ENCODE measurements at places on chromosomes 3 and 15. TPM values are rescaled to one million over a fixed set of nuclear protein-coding genes. Genes with fewer than 3 reads are reported as not detected.

GRCh38 chr15:45148076-45149059, 18.6 kb downstream of the DUOX1 start:
- DNase-seq = no peak

RARRES1 gene
- total RNA-seq = 149 TPM

DNA sequence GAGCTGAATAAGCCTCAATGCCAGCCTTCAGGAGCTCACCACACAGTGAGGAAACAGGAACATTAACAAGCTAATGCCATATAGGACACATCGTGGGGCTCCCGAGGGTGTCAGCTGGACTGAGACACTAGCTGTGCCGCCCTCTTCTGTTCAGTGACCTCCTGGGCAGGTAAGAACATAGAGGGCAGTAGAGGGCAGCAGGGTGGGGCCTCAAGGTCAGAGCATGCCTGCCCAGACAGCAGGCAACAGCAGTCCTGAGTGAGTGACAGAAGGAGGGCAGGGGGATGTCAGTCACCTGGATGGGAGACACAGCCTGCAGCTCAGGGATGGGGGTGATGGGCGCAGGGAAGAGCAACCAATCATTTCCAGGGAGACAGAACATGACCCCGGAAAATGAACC, 15.5 kb downstream of the NTRK3 start:
- DNase-seq = no peak

- no peak for DNase-seq
Measured at GRCh38 chr3:133295199-133295901, 104.5 kb upstream of the BFSP2 start.

DNA sequence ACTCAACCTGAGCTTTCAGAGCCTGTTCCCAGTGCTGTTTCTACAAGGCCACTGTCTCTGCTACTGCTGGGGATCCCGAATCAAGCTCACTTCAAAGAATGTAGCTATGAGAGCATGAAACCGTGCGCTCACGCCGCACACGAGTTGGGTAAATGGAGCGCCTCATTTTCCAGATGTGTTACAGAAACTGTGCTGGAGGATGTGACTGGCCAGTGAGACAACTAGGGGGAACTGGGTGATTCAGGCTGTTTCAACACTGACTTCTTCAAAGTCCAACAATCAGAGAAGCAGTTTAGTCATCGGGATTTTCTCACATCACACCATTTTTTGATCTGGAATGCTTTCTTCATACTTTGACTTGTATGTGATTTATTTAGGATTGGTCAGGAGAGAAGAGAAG, 3.5 kb downstream of the ZNF710 start:
- peak; percentile 46 for DNase-seq

ZNF502 gene
- 3.5 TPM for total RNA-seq

GMNC gene
- total RNA-seq = not detected

DNA sequence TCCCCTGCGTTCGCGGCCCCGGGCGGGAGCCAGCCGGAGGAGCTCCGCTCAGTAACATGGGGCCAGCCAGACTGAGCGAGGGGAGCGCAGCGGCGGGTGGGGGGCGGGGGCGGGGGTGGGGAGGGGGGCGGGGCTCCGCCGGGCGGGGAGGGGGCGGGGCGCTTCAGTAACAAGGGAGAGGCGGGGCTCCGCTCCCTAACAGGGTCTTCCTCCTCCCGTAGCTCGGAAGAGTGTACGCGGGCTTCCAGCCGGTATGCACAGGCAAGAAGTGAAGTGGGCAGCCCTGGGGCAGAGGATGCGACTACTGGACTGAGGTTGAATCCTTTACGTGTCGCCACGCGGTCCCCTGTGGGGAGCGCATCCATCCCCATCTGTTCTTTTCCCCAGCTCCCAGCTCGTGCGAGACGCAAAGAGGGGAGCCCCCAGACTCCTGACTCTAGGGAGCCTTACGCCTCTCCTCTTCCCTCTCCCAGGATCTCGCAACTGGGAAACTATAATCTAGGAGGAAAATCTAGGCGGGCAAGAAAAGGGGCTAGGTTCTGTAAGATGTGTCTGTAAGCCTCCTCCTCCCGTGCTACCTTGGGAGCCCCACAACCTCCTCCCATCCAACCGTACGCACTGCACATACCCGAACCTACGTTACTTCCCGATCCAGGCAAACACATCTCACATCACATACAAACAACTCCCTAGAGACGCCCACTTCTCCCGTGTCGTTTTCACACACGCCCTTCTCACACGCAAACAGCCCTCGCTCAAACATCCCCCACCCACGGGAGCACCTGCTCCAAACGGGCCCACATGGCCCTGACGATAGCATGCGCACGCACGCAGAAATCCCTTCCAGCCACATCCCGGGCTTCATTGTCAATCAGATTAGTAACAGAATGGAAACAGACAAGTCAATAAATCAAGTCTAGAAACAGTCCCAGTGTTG, at the start of gene SHF:
TSS of gene SHF (minus strand) at position 73 of the 937 bp plus-strand sequence. CDS start at position 58, 15 bp downstream.
- DNase-seq = peak; percentile 92

LYSMD4 gene
- 14.7 TPM for total RNA-seq

DUOX1 gene
- total RNA-seq = 3.9 TPM

DNA sequence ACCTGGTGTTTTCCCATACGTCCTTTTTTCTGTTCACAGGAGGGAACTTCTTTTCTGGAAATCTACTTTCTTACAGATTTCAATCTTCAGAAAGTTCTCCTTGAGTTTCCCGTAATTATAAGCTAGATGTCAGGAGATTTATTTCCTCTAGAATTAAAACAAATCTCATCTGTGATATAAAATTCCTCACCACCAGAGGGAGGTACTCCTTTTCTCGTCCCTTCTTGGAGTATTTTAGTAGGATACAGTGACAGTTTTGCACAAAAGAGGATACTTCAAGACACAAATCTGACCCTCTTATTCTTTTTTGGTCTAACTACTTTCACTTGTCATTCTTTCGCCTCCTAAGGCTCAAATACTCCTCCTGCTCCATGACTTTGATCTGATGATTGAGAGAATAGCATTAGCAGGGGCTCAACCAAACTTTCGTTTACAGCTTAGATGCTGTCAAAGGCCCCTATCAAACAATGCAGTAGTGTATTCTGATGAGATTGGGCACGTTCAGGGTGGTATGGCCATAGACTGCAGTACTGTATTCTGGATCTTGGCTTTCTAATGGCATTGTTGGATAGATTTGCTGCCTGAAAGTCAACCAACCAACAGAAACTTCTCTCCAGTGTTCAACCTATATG, 38.0 kb downstream of the TMEM41A start:
- no peak for DNase-seq

GRCh38 chr3:159593927-159594605, 394.6 kb upstream of the IL12A start:
- no peak for DNase-seq

- no peak for DNase-seq
Measured at GRCh38 chr3:169213956-169214355, 449.6 kb downstream of the MECOM start.

DNA sequence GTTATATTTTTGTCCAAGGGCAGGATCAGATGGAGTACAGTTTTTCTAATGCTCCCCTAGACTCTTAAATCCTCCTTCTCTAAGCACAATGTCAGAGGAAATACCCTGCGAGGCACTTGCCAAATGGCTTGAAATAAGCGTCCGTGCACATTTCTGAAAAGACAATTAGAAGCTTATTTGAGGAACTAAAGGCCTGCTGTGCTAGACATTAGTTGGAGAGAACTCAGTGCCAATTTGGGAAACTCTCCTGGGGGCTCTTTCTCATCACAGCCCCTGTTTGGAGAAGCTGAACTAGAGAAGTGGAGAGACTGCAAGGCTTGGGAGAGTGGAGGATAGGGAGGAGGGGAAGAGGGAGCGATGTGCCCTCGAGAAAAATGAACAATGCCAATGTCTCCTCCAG, 247.6 kb upstream of the C2CD4B start:
- no peak for DNase-seq

- no peak for DNase-seq
Measured at GRCh38 chr15:24916305-24917009, 38.3 kb upstream of the SNRPN start.

TMEM89 gene
- total RNA-seq = not detected

ITIH4 gene
- 5.7 TPM for total RNA-seq

GOLGA6L7 gene
- total RNA-seq = not detected

DNA sequence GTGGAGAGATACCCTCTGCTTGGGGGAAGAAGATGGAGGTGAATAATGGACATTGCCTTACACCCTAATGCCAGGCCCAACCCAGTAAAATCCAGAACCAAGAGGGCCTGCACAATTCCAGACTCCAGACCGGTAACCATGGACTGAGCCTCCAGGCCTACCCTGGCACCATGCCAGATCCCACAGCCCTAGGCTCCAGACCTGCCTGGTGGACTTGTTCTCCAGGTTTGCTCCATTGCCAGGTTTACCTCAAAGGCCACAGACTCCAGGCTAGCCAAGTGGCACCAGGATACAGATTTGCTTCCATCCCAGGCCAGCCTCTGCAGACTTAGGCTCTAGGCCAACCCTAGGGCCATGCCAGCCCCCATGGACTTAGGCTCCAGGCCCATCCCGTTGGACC, 14.0 kb downstream of the PLCH1 start:
- no peak for DNase-seq

SLC9A9 gene
- 9.2 TPM for total RNA-seq

DNA sequence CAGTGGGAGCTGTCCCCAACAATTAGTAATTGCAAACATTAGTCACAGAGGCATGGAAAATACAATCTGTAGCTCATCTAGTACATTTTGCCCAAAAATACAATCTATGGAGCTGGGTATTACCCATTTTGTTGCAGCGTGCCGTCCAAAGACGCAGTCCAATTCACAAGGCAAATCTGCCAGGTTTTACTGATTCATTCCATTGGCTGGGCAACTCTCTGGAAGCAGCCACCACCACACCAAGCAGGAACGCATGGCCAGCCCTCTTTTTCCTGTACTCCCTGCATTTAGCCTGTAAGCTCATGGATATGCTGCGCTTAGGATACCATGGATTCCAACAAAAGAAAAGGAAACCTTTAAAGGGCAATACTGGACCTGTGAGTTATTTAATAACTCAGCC, 60.5 kb upstream of the ARRDC4 start:
- DNase-seq = no peak

DNA sequence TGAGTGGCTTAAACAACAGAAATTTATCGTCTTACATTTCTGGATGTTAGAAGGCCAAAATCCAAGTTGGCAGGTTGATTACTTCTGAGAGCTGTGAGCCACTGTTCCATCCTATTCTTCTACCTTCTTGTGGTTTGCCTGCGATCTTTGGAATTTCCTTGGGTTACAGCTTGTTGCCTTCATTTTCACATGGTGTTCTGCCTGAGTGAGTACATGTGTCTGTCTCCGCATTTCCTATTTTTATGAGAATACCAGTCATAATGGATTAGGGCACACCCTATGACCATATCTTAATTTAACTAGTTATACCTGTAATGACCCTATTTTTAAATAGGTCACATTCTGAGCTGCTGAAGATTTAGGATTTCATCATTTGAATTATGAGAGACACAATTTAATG, 294.3 kb downstream of the CNTN4 start:
- no peak for DNase-seq

- DNase-seq = no peak
Measured at GRCh38 chr15:72141171-72142084, 23.2 kb downstream of the SENP8 start.

- DNase-seq = no peak
Measured at GRCh38 chr15:76349301-76350070, 12.9 kb downstream of the ISL2 start.

DNA sequence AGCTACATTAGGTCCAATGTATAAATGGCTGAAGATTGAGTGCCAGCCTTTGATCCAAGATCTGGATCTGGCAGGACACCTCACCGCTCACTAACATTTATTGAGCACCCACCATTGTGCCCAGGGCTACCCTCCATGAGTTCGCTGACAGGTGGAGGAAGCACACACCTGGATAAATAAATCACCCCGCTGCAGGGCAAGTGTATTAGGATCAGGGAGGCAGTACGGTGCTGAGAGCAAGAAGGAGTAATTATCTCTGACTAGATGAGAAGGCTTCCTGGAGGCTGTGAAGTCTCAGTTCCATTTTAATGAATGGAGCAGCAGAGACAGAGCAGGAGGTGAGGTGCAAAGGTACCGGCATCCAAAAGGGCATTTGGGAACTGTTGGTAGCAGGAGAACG, 104.1 kb downstream of the LIPC start:
- DNase-seq = no peak

- no peak for DNase-seq
Measured at GRCh38 chr15:74170875-74171578, 2.5 kb upstream of the ISLR start.

GRCh38 chr3:45518376-45519135, 76.0 kb upstream of the LIMD1 start:
- no peak for DNase-seq

- DNase-seq = no peak
Measured at GRCh38 chr3:170322566-170323269, 34.8 kb upstream of the SKIL start.

- no peak for DNase-seq
Measured at GRCh38 chr3:101243285-101244211, 76.8 kb downstream of the IMPG2 start.

DNA sequence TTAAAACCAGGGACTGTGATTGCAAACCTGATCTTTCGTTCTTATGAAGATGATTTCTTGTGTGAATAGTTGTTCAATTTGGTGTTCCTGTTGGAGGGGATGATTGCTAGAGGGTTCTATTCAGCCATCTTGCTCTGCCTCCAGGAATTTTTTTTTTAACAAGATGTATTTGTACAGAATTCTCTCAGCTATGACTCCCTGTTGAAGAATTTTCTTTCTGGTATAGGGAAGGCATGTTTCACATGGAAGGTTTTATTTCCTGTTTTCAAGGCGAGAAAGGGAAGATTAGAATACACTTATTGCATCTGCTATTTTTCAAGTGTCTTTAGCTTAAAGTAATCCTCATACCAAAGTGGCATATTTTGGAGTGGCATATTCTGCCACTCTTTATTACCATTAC, 5.6 kb upstream of the LRRC34 start:
- DNase-seq = no peak

GRCh38 chr3:17972476-17972875, 230.0 kb upstream of the TBC1D5 start:
- DNase-seq = no peak

GRCh38 chr3:156477323-156477722, 77.6 kb downstream of the SSR3 start:
- DNase-seq = no peak

DNA sequence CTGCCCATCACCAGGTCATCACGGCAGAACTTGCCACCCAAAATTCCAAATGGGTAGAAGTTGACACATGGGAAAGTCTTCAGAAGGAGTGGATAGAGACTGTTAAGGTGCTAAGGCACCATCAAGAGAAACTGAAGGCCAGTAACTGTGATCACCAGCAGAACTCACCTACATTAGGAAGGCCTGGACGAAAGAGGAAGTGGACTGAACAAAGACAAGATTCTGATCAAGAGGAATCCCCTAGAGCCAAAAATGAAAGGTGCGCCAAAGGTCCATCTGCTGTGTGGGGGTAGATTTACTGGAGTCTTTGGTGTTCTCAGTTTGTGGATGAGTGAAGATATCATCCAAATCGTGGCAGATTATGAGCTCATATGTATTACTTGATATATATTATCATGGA, 46.3 kb upstream of the P3H2 start:
- no peak for DNase-seq

GRCh38 chr3:131082871-131083863, 56.5 kb downstream of the NEK11 start:
- DNase-seq = peak; percentile 82

TNFSF10 gene
- 11.7 TPM for total RNA-seq

- DNase-seq = no peak
Measured at GRCh38 chr15:27889258-27889657, 209.9 kb downstream of the OCA2 start.

P2RY1 gene
- total RNA-seq = 4.1 TPM

COL8A1 gene
- total RNA-seq = 57.5 TPM

Data from right cardiac atrium (tissue), 5 donors.